ENCODE measurements at places on chromosomes 11 and 22.

DNA sequence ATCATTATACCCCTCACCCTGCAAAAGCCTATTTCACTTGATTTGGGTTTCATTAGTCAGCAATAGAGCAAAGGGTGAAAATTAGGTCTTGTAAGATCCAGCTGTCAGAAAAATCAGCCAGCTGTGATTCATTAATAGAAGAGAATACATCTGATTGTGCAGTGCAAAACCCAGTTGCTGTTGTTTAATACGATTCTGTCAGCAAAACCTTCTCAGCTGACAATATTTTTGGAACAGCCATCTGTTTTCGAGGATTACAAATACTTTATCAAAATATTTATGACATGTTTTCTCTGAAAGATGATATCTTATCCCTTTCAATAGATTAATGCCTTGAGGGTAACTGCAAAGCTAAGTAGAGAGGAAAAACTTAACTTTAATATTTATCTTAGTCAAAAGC, 1354.0 kb upstream of the RAG2 start:
- DNase-seq: no peak

- no peak for DNase-seq
Observed at GRCh38 chr11:15690320-15690719, 575.6 kb downstream of the INSC start.

DNA sequence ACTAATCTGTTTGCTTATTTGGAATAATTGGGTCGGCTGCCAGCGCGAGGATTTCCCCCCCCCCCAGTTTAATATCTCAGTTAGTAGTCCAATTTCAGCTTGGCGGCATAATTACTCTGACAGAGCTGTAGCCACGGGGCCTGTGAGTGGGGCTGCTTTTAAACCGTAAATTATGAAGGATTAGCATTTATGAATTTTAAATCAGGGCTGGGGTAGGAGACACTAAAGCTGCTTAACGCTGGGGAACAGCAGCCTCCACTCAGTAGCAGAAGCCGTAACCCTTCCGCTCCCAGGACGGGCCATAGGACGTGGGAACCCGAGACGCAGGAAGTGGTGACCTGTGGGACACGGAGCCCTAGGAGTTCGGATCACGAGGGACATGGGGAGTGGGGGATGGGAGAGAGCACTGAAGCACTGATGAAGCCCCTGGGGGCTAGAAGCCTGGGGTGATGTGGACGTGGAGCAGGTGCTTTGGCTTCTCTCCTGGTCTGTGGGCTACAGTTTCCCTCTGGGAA, 66.2 kb upstream of the LMO1 start:
- DNase-seq: no peak

DNA sequence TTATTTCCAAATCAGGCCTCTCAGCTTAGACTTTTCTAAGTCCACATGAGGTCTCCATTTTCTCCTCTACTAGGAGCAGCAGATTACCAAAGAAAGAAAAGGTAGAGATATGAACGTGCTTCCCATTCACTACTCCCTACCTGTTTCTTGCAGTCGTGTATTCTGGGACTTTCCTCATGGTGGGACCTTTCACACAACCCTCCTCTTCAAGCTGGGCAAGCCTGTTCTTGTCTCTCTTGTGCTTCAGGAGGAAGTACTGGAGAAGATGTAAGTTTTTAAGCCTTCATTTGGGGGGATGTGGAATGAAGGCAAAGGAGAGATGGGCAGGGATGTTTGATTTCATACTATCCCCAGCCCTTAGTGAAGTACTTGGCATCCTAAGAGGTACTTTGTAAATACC, 128.8 kb upstream of the SESN3 start:
- DNase-seq: no peak

- no peak for DNase-seq
Observed at GRCh38 chr11:114239753-114240161, 56.4 kb upstream of the NNMT start.

- DNase-seq: no peak
Observed at GRCh38 chr22:46491946-46492345, 45.5 kb downstream of the CELSR1 start.

GRCh38 chr11:100672498-100673033, 14.5 kb upstream of the ARHGAP42 start:
- DNase-seq: no peak

DNA sequence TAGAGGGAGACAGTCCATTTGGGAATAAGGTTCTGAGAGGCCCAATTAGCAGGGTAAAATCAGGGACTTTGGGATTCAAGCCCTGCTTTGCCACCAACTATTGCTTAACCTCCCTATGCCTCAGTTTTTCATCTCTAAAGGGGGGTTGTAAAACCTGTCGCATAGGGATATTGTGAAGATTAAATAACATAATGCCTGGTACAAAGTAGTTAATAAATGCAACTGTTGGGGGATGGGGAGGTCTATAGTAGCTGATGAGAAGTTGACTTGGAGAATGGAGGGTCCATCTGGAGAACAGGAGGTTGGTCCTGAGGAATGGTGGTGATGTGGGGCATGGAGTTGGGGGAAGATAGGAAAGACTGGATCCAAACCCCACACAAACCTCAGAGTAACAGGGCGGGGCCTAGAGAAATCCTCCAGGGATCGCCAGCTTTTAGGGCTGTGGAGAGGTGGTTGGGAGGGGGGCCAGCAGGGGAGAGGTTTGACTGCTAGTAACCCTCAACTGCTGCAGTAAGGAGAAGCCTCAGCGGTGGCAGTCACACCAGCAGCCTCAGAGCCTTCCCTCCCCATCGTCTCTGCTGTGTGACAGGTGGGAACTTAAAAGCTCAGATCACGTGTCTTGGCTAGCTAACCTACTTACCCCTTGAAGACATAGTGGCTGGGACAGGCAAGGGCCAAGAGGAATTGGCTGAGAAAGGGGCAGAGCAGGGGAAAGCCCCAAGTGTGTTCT, 1.1 kb upstream of the ABCG4 start:
- DNase-seq: no peak

DNA sequence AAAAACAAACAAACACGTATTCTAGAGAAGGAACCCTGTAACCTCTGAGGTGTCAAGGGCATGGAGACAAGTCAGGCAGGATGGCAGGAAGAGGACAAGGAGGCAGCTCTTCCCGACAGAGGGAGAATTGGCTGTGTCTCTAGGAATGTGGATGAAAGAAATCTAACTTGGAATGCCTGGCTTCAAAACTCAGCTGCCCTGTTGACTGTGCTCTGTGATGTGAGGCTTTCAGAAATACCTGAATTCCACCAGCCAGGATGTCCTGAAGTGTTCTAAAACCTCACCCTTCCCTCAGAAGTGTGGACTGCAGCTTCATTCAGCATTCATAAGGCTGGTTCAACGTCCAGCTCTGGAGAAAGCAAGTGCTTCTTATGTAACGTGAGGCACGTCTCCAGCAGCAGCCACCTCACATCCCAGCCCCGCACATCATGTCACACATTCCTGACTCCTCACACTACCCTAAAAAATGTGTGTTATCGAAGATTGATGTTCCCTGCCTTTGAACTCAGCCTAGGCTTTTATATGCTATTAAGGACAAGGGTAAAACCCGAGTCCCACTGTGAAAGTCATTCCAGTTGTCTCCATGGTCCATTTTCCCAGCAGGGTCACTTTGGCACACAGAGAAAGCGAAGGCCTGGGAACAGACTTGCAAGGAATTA, 398.9 kb downstream of the ETS1 start:
- no peak for DNase-seq

DNA sequence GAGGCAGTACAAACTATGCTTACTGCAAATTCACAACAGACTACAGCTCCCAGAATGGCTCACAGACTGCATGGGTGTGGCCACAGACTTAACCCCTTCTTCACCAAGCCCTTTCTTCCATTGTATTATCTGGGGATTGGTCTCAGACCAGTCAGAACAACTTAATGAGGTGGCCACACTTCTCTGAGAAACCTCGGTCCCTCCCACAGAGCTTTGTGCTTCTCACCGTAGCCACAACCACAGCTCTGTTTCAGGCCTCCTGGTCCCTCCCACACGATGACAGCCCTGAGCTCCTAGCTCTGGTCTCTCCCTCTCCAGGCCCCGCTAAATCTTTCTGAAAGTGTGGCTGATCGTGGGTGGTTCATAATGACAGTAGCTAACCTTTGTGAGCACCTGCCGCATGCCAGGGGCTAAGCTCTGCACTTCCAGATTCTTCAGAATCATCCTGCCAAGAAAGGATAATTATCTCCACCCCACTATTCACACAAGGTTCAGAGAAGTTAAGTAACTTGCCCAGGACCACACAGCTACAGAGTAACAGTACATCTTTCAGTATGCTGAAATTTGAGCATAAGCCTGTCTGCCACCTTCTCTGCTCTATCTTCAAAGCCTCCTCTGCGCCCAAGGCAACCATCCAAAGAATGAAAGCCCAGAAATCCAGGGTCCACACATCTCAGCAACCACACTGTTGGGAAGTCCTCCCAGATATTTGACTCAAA, 5.4 kb downstream of the PDE2A start:
- no peak for DNase-seq

DNA sequence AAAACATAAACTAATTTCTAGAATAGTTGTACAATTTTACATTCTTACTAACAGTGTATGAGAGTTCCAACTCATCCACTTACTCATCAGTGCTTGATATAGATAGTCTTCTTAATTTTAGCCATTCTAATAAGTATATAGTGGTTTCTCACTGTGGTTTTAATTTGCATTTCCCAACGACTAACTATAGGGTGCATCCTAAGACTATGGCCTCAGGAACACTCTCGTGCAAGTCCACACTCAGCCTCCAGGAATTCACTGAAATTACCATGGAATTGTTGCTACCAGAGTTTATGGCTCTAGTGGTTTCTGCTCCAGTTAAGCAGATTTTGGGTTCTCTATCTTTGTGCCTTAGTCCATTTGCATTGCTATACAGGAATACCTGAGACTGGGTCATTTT, 60.1 kb upstream of the GUCY1A2 start:
- DNase-seq: no peak

DNA sequence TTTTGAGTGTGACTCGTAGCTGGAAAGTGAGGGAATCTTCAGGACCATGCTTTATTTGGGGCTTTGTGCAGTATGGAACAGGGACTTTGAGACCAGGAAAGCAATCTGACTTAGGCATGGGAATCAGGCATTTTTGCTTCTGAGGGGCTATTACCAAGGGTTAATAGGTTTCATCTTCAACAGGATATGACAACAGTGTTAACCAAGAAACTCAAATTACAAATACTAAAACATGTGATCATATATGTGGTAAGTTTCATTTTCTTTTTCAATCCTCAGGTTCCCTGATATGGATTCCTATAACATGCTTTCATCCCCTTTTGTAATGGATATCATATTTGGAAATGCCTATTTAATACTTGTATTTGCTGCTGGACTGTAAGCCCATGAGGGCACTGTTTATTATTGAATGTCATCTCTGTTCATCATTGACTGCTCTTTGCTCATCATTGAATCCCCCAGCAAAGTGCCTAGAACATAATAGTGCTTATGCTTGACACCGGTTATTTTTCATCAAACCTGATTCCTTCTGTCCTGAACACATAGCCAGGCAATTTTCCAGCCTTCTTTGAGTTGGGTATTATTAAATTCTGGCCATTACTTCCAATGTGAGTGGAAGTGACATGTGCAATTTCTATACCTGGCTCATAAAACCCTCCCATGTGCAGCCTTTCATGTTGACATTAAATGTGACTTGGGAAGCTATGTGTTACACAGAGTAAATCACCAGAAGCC, 11.0 kb downstream of the OR51E1 start:
- no peak for DNase-seq

GRCh38 chr11:118108513-118108912, 21.8 kb upstream of the SMIM35 start:
- DNase-seq: no peak

- no peak for DNase-seq
Observed at GRCh38 chr11:105219670-105220069, 80.1 kb upstream of the CARD18 start.

- no peak for DNase-seq
Observed at GRCh38 chr22:21718499-21718898, 17.1 kb downstream of the YPEL1 start.

GRCh38 chr11:2208691-2209369, 37.2 kb upstream of the TH start:
- no peak for DNase-seq

DNA sequence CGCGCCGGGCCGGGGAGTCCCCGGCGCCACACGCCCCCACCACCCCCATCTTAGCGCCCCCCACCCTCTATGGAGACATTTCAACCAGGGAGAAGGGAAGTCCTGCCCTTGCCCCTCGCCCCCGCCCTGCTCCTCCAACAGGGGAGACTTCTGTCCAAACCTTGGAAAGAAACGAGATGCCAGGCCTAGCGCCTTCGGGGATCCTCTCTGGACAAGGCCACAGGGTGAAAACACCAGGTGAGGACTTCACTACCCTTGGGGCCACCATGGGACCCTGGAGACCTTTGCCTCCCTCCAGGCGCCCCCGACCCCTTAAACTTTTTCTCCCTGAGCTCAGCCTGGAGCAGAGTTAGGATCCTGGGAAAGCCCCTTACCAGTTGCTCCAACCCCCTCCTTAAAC, 11.6 kb upstream of the NPAS4 start:
- no peak for DNase-seq

- no peak for DNase-seq
Observed at GRCh38 chr11:95692526-95693260, 96.9 kb downstream of the FAM76B start.

- DNase-seq: no peak
Observed at GRCh38 chr11:11782532-11783110, 59.2 kb upstream of the USP47 start.

DNA sequence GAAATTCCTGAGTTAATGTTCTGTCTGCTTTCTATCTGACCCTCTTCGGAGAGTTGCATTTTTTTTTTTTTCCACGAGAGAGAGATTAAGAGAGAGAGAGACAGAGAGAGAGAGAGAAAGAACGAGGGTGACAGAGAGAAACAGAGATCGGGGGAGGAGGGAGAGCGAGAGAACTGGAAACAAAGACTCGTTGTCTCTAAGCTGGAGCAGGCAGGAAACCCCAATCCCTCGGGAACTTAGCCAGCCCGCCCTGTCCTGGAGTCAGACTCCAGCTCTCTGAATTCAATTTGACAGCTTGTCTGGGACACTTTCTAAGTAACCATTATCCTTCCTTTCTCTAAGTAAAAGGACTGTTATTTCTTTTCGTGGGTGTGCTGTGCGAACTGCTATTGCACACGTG, 76.9 kb downstream of the KCNJ1 start:
- no peak for DNase-seq

GRCh38 chr11:104968355-104968855, at the start of gene CASP4:
TSS of gene CASP4 (minus strand) at chr11:104968574. CDS start at chr11:104968525, 49 bp downstream.
- DNase-seq: no peak

- DNase-seq: no peak
Observed at GRCh38 chr11:34513682-34514449, at the start of gene ELF5. TSS of gene ELF5 (minus strand) at chr11:34513794. CDS start at chr11:34505749, 8,045 bp downstream.

DNA sequence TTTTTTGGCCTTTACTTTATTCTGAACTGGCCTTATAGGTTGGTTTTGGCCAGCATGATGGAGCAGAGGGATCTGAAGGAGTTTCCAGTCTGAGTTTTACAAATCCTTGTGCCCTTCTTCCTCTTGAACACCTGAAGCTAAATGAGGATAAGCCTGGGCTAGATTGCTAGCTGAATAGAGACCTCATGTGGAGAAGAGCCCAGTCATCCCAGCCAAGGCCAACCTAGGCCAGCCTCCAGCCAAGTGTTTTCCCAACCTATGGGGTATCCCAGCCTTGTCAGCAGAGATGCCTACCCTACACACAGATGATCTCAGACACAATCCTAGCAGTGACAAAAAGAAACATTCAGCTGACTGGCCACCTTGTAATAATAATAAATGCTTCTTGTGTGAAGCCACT, 966 bp upstream of the CASP12 start:
- no peak for DNase-seq

- DNase-seq: no peak
Observed at GRCh38 chr22:24284747-24285203, 14.1 kb downstream of the SPECC1L start.

Measured in SIG-M5 (cell line).